ENCODE measurements at places on chromosomes 5 and 9. TPM values are rescaled to one million over a fixed set of nuclear protein-coding genes. Genes with fewer than 3 reads are reported as not detected.

RPL35 gene
- 1,754 TPM for total RNA-seq

UBE2D2 gene
- 315 TPM for total RNA-seq

- no peak for DNase-seq
- peak overlapping the region; percentile 57 for H3K4me3 ChIP-seq
- peak overlapping the region; percentile 89 for H3K27ac ChIP-seq
- H3K36me3 ChIP-seq, result peaks cover 11% of the 10 kb centered on the region
- H3K27me3 ChIP-seq, result no peaks in the 10 kb centered on the region
Observed at GRCh38 chr9:95896580-95896979, 21.1 kb downstream of the ERCC6L2 start.

ENHO gene
- 0.23 TPM for total RNA-seq

DNA sequence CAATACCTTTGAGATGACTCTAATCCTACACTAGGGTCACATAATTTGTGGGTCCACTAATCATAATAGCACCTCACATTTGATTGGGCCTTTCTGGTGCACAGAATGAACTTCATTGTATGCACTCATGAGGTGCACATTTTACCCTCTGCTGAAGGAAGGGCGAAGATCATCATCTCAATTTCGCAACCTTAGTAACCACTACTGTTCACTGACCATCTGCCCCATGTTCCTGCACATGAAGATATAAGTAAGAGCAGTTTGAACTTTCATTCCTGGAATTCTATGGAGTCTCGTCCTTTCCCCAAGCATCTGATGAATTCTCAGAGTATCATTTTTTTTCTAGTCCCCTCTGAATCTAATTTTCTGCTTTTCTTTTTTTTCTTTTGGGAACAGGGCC is 21.2 kb downstream of the GAS1 start:
- DNase-seq, result no peak
- H3K36me3 ChIP-seq, result no peaks in the 10 kb centered on the region
- no peak overlapping the region for H3K27ac ChIP-seq
- H3K4me3 ChIP-seq, result no peak overlapping the region
